ENCODE measurements at places on chromosomes 12 and 14. TPM values are rescaled to one million over a fixed set of nuclear protein-coding genes. Genes with fewer than 3 reads are reported as not detected.

- DNase-seq = no peak
Measured at GRCh38 chr14:104802394-104803184, 1.7 kb downstream of the ZBTB42 start.

DNA sequence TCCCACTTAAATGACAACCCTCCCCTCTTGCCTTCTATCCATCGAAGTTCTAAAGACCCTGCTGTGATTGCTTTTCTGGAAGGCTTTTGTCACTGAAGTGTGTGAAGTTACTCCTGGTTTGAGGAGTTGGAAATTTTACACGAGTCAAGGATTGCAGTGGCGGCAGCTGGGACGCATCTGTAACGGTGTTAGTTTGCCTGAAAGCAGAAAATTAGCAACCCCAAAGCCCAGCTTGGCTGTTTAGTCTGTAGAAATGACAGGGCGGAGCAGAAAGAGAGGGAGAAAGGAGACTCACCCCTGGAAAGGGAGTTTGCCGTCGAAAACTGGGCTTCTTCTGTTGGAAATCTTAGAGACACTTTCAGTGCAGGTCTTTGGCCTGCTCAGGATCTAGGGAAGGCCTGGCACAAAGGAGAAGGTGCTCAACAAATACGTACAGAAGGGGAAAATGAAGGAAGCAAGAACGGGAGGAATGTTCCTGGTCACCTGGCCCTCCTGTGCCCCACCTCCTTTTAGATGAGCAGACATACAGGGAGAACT is 931 bp upstream of the MYF5 start:
- DNase-seq = no peak

DNA sequence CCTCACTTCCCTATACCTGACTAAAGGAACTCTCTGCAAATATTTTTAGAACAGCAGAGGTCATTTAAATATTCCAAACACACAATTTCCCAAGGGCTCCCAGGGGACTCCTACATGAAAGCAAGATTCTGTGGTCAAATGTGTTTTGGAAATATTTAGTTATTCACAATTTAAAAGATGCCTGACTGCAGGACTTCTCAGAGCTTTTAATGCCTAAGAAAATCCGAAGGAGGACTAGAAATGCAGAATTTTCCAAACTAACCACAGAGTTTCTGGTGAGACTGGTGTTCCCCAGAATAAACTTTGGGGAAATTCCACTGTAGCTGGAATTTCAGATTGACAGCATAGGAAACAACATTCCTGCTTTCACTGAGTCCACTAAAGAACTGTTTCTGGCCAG is 84.8 kb upstream of the MAP1LC3B2 start:
- DNase-seq = no peak

The PTGER2 gene
- total RNA-seq = 30.0 TPM

DNA sequence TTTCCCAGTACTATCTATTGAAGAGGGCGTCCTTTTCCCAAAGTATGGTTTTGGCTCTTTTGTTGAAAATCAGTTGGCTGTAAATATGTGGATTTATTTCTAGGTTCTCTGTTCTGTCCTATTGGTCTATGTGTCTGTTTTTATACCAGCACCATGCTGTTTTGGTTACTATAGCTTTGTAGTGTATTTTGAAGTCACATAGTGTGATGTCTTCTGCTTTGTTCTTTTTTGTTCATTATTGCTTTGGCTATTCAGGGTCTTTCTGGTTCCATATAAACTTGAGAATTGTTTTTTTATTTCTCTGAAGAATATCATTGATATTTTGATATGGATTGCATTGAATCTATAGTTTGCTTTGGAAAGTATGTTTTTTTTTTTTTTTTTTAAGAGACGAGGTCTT is 67.4 kb downstream of the ERC1 start:
- no peak for DNase-seq

The CCDC196 gene
- not detected for total RNA-seq

DNA sequence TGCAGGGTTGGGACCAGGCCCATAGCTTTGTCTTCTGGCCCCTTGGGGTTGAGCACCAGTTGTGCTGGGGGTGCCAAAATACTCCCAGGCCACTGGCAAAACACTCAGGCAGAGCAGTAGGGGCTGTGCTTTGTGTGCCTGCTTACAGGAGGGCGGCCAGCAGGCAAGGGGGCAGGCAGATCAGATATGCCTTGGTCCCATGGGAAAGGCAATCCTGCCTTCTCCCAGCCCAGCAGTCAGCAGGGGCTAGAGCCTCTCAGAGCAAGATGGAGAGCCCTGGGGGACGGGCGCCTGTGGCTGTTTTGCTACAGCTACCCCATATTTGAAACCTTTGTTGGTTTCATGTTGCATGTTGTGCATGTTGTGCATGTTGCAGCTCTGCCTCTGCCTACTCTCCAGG is 36.2 kb upstream of the TMX1 start:
- DNase-seq = no peak

- no peak for DNase-seq
Measured at GRCh38 chr14:75190023-75190422, 13.6 kb upstream of the TMED10 start.

- peak; percentile 85 for DNase-seq
Measured at GRCh38 chr14:51395361-51395849, 155.4 kb downstream of the TMX1 start.

GRCh38 chr14:50312734-50313054 is 570 bp downstream of the DMAC2L start:
- peak; percentile 50 for DNase-seq

DNA sequence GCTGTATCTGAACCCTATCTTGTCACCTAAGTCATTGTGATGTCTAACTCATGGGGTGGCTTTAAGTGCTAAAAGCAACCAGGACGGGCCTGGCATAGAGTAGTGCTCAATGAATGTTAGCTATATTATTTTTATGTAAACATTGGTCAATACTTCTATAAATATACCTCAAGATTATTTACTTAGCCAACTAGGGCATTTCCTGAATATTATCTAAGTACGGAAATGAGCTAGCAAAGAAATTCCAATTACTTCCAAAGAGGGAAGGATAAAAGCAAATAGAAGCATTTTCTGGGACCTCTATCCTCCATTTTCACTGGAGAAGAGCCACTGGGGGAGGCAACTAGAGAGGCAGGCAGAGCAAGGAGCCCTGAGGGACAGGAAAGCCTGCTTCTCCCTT is 20.6 kb downstream of the CCDC92 start:
- no peak for DNase-seq

DNA sequence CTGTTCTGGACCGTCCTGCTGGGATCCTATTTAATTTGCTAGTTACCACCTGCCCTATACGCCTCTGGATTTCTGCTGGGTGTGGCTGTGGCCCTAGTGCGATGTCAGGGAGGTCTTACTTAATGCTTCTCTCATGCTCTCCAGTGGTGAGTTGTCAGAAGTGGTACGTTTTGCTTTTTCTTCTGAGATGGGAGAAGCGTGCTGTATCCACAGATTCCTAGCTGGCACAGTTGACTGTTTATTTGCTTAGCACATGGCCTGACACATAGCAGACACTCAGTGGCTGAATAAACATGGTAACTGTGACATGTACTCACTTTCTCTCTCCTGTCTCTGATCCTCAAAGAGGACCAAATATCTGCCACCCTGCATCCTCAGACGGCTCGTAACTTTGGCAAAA is 107.3 kb downstream of the CACNA1C start:
- no peak for DNase-seq

DNA sequence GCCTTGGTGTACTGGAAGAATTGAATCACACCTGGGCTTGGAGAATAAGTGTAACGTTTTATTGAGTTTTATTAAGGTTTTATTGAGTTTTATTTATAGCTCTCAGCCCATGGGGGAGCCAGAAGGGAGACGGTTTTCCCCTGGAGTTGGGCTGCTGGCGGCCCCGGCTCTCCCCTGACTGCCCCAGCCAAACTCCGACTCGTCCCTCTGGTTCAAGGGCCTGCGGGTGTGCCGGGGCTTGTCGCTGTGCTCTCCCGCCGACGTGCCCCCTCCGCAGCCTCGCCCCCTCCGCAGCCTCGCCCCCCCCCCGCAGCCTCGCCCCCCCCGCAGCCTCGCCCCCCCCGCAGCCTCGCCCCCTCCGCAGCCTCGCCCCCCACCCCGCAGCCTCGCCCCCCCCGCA is 326.1 kb upstream of the RTL1 start:
- DNase-seq = no peak

The TAS2R50 gene
- 2.3 TPM for total RNA-seq

GRCh38 chr14:38404616-38405015 is 148.7 kb upstream of the CLEC14A start:
- DNase-seq = peak; percentile 71

GRCh38 chr12:106601031-106601430 is 18.2 kb downstream of the RFX4 start:
- DNase-seq = no peak

The RBP5 gene
- 0.26 TPM for total RNA-seq

GRCh38 chr14:54207476-54208462 is 189.0 kb upstream of the CDKN3 start:
- no peak for DNase-seq

DNA sequence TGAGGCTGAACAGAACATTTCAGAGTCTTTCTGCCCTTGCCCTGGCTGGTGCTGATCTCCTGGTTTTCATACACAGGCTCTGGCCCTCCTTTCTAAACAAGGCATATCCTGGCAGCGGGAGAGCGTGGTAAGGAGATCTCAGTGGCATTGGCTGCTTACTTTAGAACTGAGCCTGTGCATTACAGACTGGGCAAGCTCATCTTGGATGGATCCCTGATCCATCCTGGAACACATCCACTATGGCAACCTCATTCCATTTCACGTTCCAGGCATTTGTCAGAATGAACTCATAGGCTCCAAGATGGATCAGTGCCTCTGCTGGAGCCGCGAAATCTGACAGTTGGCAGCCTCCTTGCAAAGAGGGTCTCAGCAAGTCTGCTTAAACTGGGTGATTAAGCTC is 224.5 kb upstream of the PELI2 start:
- no peak for DNase-seq

The FGFR1OP2 gene
- total RNA-seq = 51.1 TPM

GRCh38 chr12:2052826-2053678 is at the start of gene CACNA1C:
Gene CACNA1C, plus strand, starts transcription at chr12:2052987. Its CDS starts 576 bp downstream, at chr12:2053563.
- DNase-seq = peak; percentile 64

- DNase-seq = no peak
Measured at GRCh38 chr12:127133675-127134335, 1133.2 kb upstream of the TMEM132C start.

- DNase-seq = no peak
Measured at GRCh38 chr12:56151672-56152131, 685 bp upstream of the MYL6B start.

The ZNF385A gene
- 2.3 TPM for total RNA-seq

- no peak for DNase-seq
Measured at GRCh38 chr12:46459861-46460545, 87.4 kb upstream of the SLC38A2 start.

DNA sequence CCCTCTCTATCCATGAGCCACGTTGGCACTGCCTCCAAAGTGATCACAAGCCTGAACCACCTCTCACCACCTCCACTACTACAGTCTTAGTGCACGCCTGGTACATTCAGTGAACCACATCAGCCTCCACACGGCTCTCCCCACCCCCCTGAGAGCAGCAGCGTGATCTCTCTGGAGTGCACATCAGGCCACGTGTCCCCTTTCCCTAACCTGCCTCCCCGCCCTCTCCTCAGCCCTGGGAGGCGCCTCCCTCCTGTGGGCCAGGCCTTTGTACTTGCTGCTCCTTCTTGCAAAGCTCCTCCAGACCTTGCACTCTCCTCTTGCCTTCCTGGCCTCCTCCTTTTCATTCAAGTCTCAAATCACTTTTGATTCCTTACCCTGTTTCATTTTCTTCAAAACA is 49.8 kb downstream of the SLC6A12 start:
- DNase-seq = no peak

The ORMDL2 gene
- 15.7 TPM for total RNA-seq

The PRR4 gene
- total RNA-seq = 0.77 TPM

DNA sequence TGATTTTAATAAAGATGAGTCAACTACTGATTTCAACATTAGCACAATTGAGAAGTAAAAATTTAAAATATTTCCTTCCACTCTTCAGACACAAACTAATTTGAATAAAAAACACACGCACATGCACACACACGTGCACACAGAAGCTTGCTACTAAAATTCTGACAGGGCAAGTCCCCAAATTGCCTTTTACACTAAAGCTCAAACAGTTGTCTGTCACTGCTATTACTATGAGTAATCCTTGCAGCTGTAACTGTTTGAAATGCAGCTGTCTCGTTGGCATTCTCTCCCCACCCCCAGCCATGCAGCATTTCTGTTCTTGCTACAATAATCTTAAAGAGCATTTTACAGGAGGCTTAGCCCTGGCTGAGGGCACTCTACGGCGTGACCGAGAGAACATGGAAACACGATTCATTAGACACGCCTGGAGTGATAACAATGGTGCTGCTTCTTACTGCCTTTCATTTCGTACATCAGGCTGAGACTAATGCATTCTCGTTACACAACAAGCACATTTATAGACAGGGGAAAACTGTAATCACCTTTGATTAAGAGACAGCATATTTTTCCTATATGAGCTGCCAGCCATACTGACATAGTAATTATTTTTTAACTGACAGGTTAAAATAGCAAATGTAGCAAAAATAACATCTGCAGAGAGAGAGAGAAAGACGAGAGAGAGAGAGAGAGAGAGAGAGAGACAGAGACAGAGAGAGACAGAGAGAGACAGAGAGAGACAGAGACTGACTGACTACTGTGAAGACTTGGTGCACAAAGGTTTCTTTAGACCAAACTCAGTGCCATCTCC is 153.8 kb downstream of the MED13L start:
- DNase-seq = peak; percentile 75

DNA sequence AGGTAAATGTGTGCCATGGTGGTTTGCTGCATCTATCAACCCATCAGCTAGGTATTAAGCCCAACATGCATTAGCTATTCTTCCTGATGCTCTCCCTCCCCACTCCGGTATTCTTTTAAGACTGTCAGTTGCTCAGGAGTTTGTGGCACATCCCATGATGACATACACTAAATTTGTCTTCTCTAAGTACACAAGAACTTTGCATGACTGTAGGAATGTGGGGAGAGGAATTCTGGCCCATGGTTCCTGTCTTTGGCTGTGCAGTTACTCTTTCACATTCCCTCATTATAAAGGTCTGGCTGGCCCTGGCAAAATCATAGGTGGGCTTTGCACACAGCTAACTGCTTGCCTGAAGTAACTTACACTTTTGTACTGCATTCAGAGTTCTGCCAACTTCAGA is 30.3 kb downstream of the HMGA2 start:
- peak; percentile 67 for DNase-seq

DNA sequence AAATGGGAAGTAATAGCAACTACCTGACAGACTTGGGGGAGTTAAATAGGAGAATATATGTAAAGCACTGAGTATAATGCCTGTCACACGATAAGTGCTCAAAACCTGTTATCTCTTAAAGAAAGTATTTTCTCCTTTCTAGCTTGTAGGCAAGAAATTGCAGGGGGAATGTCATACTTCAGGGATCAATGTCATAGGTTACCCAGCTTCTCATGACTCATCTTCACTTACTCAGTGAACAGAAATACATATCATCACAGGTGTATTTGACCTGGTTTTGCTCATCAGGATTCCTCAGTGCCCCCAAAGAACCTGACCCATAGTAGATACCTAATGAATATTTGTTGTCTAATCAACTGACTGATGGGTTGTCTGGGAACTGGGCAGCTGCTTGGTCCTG is 285.0 kb upstream of the ATP2B1 start:
- DNase-seq = no peak

- DNase-seq = no peak
Measured at GRCh38 chr12:21337453-21337852, 2.7 kb upstream of the SLCO1A2 start.

The USP44 gene
- total RNA-seq = 27.4 TPM

- DNase-seq = no peak
Measured at GRCh38 chr14:89215531-89215930, 201.5 kb downstream of the FOXN3 start.

Data from fibroblast of lung (primary cell).